Stimulated activated memory B cell treated with anti-CD40 and anti-IgM and Interleukin-4, amounts not matched to agents 10 μg/mL and 1 μg/mL and 100 μg/mL, for 72 hours (primary cell): ENCODE measurements at places on chromosomes 3 and 15.

DNA sequence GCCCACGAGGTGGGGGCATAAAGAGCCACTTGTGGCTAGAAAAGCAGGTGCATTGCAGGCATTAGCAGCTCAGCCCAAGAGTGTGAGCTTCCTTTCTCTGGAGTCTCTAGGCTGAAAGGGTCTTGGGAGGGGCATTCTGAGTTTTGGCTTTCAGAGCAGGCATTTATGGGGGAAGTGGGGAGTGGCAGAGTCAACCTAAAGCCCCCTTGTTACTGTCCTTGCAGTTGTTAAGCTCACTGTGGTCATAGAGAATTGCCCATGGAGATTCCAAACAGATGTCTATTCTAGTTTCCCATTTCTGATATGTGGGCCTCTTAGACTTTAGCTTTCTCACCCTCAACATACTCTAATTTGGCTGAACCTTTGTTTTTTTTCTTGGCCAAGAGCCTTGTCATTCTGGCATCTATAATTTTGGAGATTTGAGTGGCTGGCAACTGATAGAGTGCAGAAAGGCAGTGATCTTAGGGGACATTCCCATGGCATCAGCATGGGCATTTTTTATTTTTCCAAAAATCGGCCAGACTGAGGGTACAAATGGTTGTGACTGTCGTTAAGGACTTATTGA lies 217.9 kb downstream of the THSD4 start:
- ATAC-seq: no peak
- H3K36me3 ChIP-seq: no peaks in the 10 kb centered on the region
- H3K4me3 ChIP-seq: no peak overlapping the region
- H3K27ac ChIP-seq: no peak overlapping the region

DNA sequence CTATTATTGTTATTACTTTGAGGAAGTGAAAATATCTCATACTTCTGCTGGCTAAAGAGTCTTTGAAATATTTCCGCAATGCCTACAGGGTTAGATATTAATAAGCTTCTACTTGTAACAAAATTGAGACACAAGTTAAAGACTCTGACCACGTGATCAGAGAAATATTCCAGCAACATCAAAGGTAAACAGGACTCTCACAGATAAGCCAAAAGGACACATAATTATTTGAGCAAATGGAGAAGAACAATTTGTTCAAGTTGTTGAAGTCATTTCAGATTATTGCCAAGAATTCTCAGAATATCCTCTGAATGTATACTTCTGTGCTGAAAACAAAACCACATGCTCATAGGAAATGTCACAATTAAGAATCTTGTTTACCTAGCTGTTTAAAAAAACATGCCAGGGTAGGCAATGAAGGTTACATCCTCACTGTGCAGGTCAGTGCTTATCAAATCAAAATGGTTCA lies 225.8 kb upstream of the ALCAM start:
- no peak overlapping the region for H3K4me3 ChIP-seq
- H3K27ac ChIP-seq: no peak overlapping the region
- peaks cover 8% of the 10 kb centered on the region for H3K4me1 ChIP-seq
- no peaks in the 10 kb centered on the region for H3K36me3 ChIP-seq
- no peak for ATAC-seq

DNA sequence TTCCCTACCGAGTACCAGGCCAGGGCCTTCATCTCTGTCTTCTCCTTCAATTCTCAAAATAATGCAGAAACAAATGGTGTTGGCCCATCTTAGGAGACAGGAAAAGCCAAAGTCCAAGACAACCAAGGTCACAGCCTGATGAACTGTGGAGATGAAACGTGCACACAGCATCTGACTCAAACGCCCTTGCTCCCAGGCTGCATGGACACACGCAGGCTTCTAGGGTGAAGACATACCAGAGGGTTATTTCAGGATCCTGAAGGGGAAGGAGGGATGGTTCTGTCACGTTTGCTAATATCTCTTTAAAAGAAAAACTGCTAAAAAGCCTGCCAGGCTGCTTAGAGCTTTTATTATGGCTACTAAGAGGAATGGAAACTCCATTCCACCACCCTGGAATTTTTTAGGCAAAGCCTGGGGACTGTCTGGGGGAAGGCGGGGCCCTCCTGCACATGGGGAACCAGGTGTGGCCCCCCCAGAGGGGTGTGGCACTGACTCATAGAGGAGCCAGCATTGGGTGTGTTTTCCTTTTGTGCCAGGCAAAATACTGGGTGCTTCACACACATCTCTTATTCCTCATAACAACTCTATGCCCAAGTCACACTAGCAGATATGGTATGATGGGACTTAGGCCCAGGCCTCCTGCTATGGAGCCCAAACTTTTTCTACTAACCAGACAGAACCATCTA lies 62.9 kb downstream of the UMPS start:
- no peak overlapping the region for H3K27ac ChIP-seq
- no peaks in the 10 kb centered on the region for H3K36me3 ChIP-seq
- ATAC-seq: no peak
- H3K4me3 ChIP-seq: no peak overlapping the region
- H3K4me1 ChIP-seq: no peaks in the 10 kb centered on the region

DNA sequence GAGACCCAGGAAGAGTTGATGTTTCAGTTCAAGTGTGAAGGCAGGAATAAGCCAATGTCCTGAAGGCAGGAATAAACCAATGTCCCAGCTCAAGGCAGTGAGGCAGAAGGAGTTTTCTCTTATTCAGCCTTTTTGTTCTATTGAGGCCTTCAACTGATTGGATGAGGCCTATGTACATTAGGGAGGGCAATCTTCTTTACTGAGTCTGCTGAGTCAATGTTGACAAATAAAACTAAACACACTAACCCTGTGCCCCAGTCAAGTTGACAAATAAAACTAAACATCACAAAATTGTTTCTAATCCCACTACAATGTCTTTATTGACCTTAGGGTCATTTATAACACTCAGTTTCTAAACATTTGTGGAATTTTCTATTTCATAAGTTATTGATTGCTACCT lies 100.0 kb downstream of the CACNA2D3 start:
- H3K27ac ChIP-seq: no peak overlapping the region
- no peak overlapping the region for H3K4me3 ChIP-seq
- H3K36me3 ChIP-seq: no peaks in the 10 kb centered on the region
- H3K4me1 ChIP-seq: no peaks in the 10 kb centered on the region
- H3K27me3 ChIP-seq: no peaks in the 10 kb centered on the region

- no peak overlapping the region for H3K4me3 ChIP-seq
- peaks cover 8% of the 10 kb centered on the region for H3K27me3 ChIP-seq
- ATAC-seq: no peak
- H3K4me1 ChIP-seq: no peaks in the 10 kb centered on the region
Measured at GRCh38 chr3:132867526-132867925, 145.3 kb upstream of the NPHP3 start.

DNA sequence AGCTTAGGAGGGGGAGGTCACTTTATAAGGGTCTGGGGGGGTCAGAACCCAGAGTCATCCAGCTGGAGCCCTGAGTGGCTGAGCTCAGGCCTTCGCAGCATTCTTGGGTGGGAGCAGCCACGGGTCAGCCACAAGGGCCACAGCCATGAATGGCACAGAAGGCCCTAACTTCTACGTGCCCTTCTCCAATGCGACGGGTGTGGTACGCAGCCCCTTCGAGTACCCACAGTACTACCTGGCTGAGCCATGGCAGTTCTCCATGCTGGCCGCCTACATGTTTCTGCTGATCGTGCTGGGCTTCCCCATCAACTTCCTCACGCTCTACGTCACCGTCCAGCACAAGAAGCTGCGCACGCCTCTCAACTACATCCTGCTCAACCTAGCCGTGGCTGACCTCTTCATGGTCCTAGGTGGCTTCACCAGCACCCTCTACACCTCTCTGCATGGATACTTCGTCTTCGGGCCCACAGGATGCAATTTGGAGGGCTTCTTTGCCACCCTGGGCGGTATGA lies at the start of gene RHO:
RHO (plus strand) TSS at position 51 of the 512 bp plus-strand sequence; CDS start at position 146, 95 bp downstream.
- peak within 1 kb of the TSS; percentile 28 for H3K27ac ChIP-seq
- H3K4me3 ChIP-seq: no peak within 1 kb of the TSS
- H3K27me3 ChIP-seq: peaks cover 24% of the 10 kb centered on the region
- ATAC-seq: no peak
- no peaks in the 10 kb centered on the region for H3K36me3 ChIP-seq

DNA sequence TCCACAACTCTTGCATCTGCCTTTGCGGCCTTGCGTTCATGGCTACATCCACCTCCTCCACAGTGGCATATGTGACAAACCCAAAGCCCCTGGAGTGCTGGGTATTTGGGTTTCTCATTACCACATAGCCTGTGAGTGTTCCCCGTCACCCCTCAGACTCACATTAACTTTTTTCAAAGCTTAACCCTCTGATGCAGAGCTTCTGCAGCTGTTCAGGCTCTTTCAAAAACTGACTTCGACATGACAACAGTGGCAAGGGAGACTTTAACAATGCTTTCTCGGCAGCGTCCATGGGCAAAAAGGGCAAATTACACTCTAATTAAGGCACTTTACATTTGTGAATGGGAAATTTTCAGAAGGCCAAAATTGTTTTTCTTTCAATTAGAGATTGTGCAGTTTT lies 343.2 kb downstream of the UNC13C start:
- no peaks in the 10 kb centered on the region for H3K4me1 ChIP-seq
- H3K36me3 ChIP-seq: no peaks in the 10 kb centered on the region
- no peak for ATAC-seq

DNA sequence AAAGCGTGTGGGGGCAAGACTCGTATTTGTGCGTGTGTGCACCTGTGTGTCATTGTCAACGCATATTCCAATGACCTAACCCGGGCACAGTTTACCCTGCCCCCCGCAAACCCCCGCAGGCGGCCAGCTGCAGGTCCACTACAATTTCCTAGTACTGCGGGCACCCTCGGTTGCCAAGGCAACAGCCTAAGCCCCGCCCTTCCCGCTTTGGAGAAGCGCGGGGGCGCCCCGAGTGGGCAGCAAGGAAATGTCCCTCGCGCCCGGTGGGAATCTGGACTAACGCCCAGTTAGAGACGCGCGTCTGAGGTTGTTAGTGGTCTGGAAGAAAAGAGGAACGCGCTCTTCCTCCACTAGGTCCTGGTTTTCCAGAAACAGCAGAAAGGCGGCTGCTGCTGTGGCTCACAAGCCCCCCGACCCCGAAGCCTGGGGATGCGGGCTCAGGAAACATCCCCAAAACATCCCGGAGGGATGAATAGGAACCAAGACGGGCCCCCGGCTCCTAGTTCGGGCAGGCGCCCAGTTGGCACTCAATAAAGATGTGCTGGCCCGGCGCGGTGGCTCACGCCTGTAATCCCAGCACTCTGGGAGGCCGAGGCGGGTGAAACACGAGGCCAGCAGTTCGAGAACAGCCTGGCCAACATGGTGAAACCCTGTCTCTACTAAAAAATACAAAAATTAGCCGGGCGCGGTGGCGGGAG lies 1.1 kb downstream of the ABHD14A start:
- no peak for ATAC-seq
- peaks cover 31% of the 10 kb centered on the region for H3K4me1 ChIP-seq
- H3K36me3 ChIP-seq: no peaks in the 10 kb centered on the region
- peak overlapping the region; percentile 94 for H3K27ac ChIP-seq
- H3K4me3 ChIP-seq: peak overlapping the region; percentile 90

DNA sequence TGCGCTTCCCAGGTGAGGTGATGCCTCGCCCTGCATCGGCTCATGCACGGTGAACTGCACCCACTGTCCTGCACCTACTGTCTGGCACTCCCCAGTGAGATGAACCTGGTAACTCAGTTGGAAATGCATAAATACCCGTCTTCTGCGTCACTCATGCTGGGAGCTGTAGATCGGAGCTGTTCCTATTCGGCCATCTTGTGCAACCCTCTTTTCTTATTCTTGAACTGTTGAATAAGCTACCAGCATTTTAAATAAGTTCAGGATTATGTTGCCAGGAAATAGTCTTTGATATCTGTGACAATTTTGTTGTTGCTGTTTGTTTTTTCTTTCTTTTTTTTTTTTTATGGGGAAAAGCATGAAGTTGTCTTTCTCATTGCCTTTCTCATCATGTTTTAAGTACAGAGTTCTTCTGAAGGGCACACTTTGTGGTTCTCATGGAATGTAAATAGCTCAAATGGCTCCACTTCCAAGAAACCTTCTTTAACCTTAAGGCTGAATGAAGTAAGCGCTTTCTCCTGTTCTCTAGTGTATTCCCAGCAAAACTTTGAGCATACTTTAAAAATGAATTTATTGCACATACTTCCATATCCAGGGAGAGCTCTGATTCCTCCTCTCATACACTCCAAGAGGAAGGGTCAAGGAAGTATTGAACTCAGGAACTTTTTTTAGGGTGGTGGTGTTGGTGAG lies 468.0 kb upstream of the TBL1XR1 start:
- H3K4me3 ChIP-seq: no peak overlapping the region
- H3K4me1 ChIP-seq: no peaks in the 10 kb centered on the region
- ATAC-seq: no peak
- H3K36me3 ChIP-seq: no peaks in the 10 kb centered on the region
- H3K27me3 ChIP-seq: no peaks in the 10 kb centered on the region

- H3K4me3 ChIP-seq: peak overlapping the region; percentile 64
- peaks cover 77% of the 10 kb centered on the region for H3K4me1 ChIP-seq
- H3K27me3 ChIP-seq: no peaks in the 10 kb centered on the region
- peaks cover 75% of the 10 kb centered on the region for H3K36me3 ChIP-seq
Measured at GRCh38 chr3:71109241-71109976, 474.1 kb downstream of the FOXP1 start.

DNA sequence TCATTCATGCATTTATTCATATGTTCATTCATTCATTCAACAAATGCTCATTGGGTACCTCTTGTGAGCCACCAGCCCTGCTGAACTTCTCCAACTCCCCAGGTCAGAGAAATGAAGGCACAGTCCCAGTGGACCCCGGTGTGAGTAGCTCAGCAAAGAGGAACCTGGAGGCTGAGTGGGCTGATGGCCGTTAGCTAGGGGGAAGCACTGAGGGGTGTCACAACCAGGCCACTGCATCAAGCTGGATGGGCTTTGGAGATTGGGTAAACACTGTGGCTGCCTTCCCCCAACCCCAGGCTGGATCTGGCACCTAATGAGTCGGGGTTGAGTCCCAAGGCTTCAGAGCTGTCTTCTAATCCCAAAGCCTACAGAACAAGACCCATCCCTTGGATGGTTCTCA lies 12.1 kb upstream of the ALAS1 start:
- no peak overlapping the region for H3K27ac ChIP-seq
- H3K4me1 ChIP-seq: peaks cover 10% of the 10 kb centered on the region
- no peaks in the 10 kb centered on the region for H3K36me3 ChIP-seq
- H3K27me3 ChIP-seq: no peaks in the 10 kb centered on the region
- no peak overlapping the region for H3K4me3 ChIP-seq
- no peak for ATAC-seq
